ENCODE measurements at places on chromosomes 6 and 20.

GRCh38 chr20:57593134-57593886 lies 26.9 kb downstream of the ZBP1 start:
- no peak for DNase-seq

GRCh38 chr6:34358389-34358905 lies 34.0 kb downstream of the NUDT3 start:
- DNase-seq, result no peak

DNA sequence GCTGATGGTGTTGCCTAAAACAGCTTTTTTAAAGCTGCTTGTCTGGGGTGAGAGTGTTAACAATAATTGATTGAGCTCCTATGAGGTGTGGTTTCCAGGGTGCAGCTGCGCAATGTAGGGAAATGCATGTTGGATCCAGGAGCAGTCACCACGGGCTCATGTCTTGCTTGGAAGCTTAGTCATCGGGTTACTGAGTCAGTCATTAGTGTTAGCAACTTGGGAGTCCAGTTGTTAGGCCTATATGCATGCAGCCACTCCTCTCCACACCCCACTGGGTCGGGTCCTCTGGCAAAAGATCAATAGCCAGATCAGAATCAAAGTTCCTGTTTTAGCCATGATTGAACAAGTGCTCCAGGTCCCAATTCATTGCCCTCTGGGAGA lies 271.7 kb upstream of the CHD6 start:
- DNase-seq, result no peak

- DNase-seq, result no peak
Observed at GRCh38 chr6:22028403-22029090, 268.3 kb downstream of the PRL start.

DNA sequence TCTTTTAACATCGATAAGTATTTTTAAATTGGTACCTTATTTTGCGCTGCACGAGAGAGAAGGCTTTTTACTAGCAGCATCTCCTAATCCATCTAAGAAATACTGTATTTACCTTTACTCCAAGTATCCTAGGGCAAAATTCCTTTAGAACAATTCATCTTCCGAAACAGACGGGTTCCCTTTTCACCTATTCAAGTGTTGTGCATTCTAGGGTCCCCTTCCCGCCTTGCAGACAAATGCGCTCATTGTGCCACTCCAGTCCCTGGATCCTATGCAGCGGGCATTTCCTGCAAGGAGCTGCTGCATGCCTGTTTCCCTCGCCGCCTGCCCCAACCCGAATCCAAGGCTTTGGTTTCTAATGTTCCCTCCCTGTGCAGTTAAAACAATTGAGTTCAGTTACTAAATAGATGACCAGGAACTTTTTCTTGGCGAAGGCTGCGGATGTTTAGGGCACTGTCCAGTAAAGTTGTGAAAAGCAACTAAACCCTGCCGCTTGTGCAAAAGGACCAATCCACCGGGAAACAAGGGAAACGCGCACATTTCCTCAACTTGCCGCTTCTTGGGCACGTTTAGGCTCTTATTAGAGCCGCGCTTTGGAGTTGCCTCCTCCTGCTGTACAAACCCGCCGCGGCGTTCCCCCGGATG lies 556 bp upstream of the SCAF8 start:
- DNase-seq, result peak; percentile 85

- DNase-seq, result no peak
Observed at GRCh38 chr20:60206259-60206658, 248.0 kb downstream of the CDH26 start.

- DNase-seq, result no peak
Observed at GRCh38 chr6:38824243-38824894, 109.3 kb downstream of the DNAH8 start.

- DNase-seq, result no peak
Observed at GRCh38 chr20:44231193-44231592, 15.9 kb upstream of the GDAP1L1 start.

DNA sequence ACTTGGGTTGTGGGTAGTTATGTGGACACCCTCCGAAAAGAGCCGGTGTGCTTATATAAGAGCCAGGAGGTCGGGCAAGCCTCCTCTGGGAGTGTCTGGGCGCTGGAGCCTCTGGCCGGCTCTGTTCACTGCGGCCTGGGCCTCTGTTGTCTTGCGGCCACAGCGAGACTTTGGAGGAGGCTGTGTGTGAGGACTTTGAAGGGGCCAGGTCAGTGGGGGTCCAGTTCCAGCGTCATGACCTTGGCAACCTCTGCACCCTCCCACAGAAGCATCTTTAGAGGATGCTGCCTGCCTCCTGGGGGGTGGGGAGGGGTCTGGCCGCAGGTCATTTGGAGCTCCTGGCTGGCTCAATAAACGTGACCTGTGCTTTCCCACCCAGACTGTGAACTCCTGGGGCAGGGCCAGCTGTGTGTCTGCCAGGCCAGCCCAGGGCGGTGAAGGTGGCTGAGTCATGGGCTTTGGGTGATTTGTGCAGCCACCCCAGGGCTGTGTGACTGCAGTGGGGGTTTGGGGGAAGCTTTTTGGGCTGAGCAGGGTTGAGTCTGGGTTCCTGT lies 1.2 kb downstream of the TCEA2 start:
- no peak for DNase-seq

GRCh38 chr6:169339025-169339424 lies 85.4 kb upstream of the THBS2 start:
- no peak for DNase-seq

DNA sequence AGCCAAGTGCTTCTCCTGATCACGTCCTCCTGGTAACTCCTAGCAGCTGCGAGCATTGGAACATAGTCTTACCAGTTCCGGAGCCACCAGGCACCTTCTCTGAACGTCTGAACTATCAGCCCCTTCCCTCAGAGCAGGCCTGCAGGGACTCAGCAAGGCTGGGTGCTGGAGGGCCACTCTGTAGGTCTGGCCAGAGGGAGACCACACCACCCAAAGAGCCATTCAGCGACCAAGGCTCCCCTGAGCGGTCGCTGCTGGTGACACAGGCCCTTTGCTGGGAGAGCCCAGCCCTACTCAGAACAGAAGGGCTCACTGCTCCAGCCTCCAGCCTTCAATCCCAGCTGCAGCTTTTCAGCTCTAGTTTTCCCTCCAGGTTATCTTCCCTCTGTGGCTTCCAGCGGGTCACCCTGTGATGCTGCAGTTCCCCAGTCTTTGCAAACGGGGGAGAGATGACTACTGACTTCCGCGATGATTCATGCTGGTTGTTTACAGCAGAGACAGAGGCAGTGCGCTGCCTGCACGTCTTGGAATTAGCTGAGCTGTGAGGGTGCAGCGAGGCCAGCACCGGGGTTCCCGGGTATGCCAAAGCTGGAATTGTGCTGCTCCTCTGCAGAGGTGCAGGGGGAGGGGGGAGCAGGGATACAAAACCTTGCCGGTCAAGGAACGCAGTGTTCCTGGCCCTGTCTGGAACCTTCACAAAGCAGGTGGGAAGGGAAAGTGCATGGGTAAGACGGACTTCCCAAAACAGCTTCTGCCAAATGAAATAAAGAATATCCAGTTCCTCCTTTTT lies 161.4 kb downstream of the LY86 start:
- DNase-seq, result no peak

DNA sequence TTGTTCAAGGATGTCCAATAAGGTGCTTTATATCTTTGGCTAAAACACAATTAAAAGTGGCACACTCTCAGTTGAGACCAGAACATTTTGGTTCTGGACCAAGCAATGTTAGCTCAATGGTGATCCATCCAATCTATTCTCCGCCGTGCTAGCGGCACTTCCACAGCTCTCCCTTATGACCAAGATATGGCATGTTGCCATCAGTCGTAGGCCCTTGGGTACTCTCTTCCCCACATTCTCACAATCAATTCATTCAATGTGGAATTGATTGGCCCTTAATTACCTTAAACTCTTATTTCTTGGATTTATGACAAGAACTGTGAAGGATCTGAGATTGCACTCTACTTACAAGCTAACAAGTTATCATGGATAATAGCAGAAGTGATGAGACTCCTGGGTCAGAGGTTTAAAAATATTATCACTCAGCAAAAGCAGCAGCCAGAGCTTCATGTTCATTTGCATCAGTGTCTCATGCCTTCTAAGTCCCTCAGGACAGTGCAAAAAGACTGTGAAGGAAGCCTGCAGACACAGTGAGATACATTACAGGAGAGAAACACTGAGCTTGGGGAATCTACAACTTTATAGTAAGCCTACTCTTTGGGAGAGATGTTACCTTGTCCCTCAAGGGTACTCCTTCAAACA lies 80.0 kb upstream of the ARG1 start:
- DNase-seq, result no peak

DNA sequence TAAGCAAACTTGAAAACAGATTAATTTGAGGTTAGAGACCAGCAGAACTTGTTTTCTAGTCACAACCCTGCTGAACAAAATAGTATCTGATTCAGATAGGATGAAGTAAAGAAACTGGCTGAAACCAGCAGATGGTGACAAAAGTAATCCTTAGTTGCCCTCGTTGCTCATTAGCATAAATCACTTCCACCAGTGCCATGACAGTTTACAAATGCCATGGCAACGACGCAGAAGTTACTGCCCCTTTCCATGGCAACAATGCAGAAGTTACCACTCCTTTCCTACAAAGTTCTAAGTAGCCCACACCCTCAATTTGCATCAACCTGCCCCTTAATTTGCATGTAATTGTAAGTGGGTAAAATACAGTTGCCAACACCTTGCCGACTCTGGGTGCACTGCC lies 23.7 kb downstream of the SNRPB start:
- no peak for DNase-seq

- no peak for DNase-seq
Observed at GRCh38 chr6:165877192-165877591, 214.2 kb upstream of the PDE10A start.

- DNase-seq, result no peak
Observed at GRCh38 chr6:4435981-4436445, 300.6 kb upstream of the ECI2 start.

GRCh38 chr6:126033696-126034095 lies 47.4 kb downstream of the TRMT11 start:
- no peak for DNase-seq

DNA sequence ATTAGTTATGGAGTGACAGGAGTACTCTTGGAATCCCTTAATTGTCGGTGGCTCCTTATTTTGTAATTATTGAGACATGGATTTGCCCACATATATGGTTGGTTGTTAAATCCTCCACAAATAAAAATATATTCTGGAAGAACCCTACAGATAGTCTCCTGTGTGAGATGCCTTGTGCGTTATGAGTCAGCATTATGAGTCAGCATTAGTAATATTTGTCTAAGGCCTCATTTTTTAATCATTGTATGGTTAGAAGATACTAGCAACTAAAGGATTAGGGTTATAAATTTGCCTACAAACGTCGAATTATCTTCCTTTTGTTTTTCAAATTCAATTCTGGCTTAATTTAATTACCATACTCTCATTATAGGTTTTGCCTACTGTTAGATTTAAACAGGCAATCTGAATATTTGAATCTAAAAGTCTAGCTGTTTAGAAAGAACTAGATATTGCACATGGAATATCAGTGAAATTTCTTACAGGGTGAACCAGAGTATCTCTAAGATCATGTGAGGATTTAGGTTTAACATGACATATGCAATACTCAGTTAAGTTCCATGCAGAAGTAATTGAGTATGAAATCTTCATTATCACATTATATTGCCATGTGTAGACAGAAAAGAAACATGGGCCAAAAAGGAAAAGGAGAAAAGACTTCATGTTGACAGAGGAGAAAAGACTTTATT lies 5.9 kb downstream of the C6orf58 start:
- no peak for DNase-seq

DNA sequence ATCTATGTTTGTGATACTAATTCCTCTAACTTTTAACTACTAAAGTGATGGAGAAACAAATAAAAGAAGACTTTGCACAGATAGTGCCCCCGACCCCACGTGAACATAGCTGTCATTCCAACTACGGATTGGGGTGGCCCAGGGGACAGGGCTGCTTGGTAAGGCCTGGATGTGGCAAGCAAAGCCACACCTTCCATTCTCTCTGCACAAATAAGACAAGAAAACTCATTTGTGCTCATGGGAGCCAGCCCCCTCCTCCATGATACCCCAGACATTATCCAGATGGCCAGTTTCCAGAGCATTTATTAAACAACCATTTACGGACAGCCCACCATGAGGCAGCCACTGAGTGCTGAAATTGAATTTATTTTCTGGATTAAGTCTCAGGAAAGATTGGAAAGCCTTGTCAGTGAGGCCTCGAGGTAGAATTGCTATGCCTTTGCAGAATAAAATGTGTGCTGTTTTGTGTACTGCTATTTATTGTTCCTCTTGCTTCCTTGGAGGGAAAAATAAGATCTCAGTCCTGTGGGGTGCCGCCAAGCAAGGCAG lies 151.2 kb downstream of the UNC5CL start:
- DNase-seq, result no peak

DNA sequence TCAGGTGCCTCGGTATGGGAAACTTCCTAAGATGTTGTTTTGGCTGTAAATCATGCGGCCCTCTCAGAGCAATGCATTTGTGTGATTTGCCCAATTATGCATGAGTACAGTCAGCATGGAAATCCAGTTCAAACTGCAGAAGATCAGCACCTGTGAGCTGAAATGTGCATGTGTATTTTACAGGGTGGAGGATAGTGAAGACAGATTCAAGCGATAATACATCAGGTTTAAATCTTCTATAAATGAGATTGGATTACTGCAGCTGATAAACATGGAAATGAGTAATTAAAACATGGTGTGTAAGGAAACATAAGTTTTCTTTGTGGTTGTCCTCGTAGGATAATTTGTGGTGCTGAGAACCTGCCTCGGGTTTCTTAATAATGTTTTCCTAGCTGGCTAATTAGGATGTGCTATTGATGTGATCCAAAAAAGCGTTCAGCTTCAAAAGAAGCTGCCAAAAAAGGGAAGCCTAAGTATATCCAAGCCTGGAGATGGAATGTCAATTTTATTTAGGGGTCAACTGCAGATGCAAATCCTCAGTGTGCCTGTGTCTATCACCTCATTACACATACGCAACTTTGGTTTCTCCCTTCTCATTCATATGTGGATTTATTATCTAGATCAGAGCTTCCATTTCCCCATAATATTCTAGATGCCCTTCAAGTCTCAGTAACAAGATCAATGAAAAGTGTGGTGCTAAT lies 117.1 kb upstream of the CCDC28A start:
- DNase-seq, result no peak

- peak; percentile 89 for DNase-seq
Observed at GRCh38 chr20:59435518-59435917, 135.1 kb downstream of the EDN3 start.

DNA sequence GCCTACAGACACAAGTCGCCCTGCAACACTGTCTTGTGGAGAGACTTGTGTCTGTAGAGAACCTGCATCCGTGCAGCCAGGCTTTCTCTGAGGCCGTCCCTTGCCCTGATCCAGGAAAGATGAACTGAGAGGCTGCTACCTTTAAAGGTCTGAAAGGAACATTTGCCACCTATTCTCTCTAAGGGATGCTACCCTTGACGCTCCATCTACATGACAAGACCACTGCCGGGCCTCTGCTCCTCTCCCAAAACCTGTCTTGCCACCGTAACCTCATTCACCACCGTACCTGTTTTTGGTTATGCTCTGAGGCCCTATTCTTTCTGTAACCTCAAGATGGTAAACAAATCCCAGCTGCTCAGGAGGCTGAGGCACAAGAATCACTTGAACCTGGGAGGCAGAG lies 73.9 kb downstream of the FOXF2 start:
- DNase-seq, result no peak

Data from NCI-H1417 treated with DMSO at 0.1 percent for 48 hours (cell line).